ENCODE measurements at places on chromosomes 6 and 20.

DNA sequence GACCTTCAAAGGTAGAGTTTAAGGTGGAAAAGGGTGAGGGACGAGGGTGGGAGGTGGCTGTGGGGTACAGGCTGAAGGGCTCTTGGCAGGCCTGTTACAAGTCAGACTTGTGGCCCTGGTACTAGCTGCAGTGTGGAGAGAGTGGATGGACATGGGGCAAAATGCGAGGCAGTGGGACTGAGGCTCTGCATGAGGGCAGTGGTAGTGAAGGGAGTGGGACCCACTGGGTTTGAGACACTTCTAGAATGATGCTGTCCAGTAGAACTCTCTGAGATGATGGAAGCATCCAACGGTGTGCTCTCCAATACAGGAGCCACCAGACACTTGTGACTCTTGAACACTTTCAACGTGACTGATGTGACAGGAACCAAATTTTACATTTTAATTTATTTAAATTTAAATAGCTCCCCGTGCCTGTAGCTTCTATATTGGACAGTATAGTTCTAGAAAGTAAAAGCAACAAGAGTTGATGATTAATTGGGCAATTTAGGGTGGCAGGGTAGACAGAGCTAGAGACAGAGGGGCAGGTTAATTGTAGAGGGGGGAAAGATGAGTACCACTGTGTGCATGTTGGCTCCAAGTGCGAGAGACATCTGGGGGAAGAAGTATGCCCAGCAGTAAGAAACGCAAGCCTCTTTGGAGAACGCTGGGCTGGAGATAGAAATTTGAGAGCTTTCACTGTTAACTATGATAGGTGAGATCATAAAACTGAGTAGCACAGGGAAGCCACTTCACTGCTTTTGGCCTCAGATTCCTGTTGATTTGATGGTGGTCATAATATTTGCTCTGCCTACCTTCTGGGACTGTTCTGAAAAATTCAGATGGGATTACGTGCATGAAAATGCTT is 77.5 kb downstream of the TXNDC5 start:
- DNase-seq: no peak

DNA sequence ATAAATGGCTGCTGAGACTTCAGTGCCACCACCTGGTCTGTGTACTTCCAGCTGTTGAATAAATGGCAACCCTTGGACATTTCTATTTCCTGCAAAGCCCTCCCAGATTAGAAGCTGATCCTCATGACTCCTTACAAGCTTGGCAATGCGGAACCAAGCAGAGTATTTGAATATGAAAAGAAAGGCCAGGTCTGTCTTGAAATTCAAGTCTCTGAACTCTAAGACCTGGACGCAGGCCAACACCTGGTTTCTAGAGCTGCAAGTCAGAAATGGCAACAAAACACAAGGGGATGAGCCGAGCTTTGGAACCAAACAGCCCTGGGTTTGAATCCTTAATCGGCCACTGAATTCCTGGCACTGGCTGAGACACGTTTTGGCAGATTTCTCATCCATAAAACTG is 353.4 kb downstream of the PTPRT start:
- DNase-seq: no peak

- DNase-seq: peak; percentile 31
These were observed 115.1 kb downstream of the JAG1 start for GRCh38 chr20:10558635-10559187.

DNA sequence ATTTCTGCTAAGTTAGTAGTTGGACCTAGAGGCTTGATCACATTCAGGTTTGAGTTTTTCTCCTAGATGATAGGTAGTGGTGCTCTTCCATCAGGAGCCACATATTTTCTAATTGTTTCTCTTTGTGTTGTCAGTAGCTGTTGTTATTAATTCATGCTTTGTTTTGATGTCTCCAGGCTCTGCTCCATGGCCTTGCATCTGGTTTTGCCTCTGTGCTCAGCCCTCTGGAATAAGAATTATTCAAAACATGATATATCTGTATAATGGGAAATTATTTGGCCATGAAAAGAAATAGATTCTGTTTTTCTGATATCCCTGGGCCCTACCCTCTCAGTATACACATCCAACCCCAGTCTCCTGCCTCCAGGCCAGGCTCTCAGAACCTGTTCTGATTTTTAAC is 184.8 kb downstream of the CDC5L start:
- DNase-seq: no peak

DNA sequence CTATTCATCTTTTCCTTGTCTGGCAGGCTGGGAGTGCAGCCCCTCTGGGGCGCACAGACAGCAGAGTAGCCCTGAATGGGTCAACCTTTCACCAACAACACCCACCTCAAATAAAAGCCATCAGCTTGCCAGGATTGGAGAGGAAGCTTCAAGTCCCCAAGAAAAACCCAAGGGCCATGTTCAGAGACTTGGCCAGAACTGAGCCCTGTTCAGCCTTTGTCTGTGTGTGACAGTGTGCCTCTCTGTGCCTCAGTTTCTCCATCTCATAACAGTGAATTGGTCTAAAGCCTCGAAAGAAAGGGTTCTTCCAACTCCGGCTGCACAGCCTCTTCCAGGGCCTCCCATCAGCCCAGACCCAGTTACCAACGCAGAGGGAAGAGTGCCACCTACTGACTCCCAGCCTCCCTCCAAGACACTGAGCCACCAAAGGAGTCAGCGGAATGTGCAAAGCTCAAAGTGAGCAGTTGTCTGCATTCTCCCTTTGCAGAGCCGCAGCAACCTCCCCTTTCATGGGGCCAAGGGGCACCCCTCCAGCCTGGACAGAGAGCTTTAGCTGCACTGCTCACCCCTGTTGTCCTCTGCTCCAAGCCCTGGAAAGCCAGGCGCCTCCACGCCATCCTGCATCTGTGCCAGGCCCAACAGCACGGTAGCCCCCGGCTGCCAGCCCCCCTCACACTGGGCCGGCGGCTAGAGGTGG is 82.7 kb upstream of the TOP1 start:
- DNase-seq: no peak

- DNase-seq: peak; percentile 74
These were observed 9.7 kb downstream of the TRIM31 start for GRCh38 chr6:30102970-30103871.

DNA sequence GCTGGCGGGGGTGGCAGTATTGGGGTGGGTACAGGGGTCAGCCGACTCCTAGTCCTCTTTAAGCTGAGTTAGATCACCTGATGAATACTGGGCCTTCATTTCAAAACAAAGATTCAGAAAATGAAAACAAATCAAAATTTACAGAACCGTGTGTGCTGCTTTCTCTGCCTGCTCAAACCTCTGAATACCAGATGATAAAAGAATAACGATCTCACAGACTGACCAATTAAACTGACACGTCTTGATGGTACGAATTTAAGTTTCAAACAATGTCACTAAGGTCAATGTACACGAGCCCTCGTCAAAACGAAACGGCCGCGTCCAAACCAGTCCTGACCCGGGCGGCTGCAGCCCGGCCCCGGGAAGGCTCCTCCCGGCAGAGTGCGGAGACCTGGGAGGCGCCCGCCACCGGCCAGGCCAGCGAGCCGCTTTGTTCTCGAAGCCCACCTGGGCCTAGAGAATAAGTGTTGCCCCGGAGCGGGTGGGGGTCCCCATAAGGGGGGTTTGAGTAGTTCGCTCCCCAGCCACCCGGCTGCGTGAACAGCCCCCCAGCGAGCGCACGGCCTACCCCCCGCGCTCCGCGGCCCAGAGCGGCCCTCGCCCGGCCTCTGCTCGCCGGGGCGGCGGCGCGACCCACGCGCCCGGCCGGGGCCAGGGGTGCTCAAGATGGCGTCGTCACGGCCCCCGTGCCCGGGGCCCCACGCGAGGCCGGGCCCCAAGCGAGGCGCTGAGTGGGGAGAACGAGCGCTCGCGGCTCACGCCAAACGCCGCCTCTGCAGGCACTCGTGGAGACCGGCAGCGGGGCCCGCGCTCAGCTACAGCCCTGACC is 728 bp downstream of the PSMA7 start:
- no peak for DNase-seq

DNA sequence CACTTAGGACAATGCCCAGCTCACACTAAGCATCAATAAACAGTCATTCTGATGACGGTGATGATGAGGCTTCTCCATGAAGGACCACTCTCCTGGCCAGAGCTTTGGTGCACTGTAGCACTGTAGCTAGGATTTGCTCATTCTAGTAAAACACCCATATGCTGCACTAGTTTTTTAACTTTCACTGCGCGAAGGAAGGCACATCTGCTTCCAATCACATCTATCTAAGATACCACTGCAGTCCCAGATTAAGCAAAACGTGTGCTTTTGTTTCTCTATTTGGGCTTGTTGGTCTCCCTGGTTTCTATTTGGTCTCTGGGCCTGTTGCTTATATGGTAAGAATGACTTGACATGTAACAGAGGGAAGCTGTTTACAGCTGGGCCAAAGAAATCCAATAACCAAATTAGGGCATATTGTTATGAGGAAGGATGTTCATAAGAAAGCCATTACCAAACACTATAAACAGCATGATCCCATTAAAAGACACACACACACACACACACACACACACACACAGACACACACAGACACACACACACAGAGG is 62.4 kb downstream of the FAM229B start:
- no peak for DNase-seq

GRCh38 chr6:92589996-92590395 is 829.4 kb downstream of the EPHA7 start:
- no peak for DNase-seq

Measured in central memory CD8-positive, alpha-beta T cell (primary cell).